Right ventricle myocardium superior (tissue), 1 donor: ENCODE measurements at places on chromosomes 6 and 20. TPM values are rescaled to one million over a fixed set of nuclear protein-coding genes. Genes with fewer than 3 reads are reported as not detected.
A peak's percentile ranks its signal among the peaks of the same experiment; 100 is the strongest.

- DNase-seq: no peak
Measured at GRCh38 chr20:62262064-62262463, 23.7 kb downstream of the OSBPL2 start.

DNA sequence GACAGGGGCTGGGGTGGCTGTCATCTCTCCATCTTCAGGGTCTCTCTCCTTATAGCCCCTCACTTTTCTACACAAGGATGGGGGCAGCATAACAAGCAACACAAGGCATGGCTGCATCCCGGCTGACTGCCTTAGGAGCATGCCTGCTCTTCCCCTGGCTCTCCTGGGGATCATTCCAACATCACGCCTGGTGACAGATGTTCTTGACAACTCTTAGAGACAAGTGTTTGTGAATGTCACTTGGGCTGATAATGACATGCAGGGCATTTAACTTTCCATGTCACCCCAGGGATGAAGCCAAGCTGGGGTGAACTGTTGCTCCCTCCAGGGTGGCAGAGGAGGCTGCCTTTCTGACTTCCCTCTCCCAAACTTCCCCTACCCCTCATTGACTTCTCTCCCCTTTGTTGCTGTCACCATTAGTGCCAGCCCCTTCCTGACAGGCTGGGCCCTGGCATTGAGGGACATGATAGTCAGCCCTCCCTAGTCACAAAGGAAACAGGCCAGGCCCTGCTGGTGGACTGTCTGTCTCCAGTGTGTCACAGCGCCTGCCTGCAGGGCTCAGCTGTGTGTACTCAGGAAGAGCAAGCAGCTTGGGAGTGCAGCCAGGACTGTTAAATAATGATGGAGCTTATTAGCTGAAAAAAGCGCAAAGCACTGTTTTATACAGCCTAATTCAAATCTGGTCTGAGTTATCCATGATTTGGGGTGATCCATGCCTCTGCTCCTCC is 161.8 kb downstream of the LRFN2 start:
- DNase-seq: peak; percentile 52

GRCh38 chr20:44802702-44803101 is 7.6 kb downstream of the RIMS4 start:
- DNase-seq: no peak

Gene SPO11
- not detected for total RNA-seq

Gene PROCR
- 9.3 TPM for total RNA-seq

DNA sequence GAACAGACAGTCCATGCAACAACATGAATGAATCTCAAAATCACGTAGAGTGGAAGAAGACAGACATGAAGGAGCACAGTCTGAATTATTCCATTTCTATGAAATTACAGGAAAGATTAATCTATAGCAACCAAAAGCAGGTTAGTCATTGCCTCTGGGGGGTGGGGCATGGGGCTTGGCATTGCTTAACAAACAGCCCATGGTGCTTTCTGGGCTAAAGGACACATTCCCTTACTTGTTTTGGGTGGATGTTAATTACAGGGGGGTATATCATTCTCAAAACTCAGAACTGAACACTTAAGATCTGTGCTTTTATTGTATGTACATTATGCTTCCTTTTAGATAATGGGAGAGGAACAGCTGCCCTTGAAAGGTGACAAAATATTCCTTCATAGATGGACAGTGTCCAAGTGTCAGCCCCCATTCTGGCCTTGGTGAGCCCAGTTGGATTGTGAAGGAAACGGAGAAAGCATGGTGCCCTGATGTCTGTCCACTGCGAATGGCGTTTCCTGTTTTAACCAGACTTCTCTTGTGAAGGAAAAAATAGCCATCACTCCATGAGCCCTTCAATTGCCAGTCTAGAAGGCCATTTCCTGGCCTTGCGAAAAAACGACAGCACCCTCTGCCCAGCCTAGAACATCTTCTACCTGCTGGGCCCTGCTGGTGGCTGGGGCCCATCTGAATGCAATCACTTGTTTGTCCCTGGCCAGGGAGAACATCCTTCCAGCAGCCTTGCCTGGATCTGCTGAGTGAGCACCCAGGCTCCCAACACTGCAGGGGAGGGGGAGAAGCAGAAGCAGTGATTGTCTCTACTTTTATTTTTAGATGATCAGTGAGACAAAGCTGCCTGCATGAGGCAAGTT is 179.7 kb downstream of the BCAS1 start:
- DNase-seq: no peak

DNA sequence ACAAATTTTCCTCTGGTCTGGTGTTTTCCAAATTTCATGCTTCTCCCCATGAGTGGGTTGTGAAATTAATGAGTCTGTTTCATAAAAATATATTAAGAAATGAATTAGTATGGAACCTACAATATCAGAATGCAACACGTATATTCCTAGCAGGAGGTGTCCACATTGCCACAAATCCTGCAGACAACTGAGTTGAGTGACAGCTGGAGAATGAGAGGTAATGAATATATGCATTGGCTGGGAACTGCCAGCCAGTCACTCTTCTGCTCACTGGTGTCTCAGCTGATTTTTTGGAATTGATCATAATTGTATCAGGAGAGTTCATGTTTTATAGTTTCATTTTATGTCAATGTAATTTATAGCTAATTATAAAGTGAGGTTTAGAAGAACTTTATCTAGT is 6.3 kb upstream of the ARFGEF3 start:
- DNase-seq: no peak
